Ascending aorta (tissue), 2 donors: ENCODE measurements at places on chromosomes 2 and 18. TPM values are rescaled to one million over a fixed set of nuclear protein-coding genes. Genes with fewer than 3 reads are reported as not detected.

DNA sequence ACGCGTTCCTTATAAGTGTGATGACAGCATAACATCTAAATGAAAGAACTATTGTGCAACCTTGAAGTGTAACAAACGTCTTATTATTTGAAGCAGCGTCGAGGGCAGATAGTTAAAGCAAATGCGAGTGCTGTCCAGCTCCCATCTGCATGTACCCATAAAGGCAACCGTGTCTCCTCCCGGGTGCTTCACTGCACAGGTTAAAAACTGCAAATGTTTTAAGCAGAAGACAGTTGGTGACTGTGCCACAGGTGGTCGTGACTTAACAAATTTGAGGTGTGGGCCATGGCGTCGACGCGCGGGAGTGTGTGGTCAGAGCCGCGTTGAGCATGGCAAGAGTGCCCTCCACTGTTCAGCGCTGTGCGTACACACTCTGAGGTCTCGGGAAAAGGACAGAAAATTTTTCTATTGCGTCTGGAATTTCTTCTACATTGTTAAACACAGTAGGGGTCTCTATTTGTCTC lies 6.4 kb downstream of the SALL3 start:
- H3K36me3 ChIP-seq = no peaks in the 10 kb centered on the region
- peaks cover 7% of the 10 kb centered on the region for H3K27me3 ChIP-seq
- H3K4me3 ChIP-seq = no peak overlapping the region
- DNase-seq = no peak
- no peak overlapping the region for H3K27ac ChIP-seq

DNA sequence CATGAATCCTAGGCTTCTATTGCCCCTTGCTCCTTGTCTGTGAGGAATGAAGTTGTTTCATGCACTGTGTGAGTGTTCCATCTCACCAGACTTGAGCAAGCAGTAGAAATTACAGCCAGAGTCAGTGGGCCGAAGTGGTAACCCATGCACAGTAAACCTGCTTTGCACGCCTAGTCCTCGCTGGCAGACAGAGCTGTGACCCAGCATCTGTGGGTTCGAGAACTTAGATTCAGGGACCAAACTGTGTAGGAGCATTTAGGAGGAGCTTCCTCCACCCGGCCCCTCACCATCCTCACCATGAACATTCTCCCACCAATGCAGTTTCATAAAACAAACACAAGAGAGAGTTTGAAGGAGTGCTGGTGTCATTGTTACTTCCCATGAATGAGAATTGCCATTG lies 21.6 kb upstream of the TEX51 start:
- no peak overlapping the region for H3K27ac ChIP-seq
- H3K36me3 ChIP-seq = no peaks in the 10 kb centered on the region
- H3K4me1 ChIP-seq = no peaks in the 10 kb centered on the region

LYPD6B gene
- total RNA-seq = not detected

GRCh38 chr2:240565333-240566202 lies 2.7 kb upstream of the RNPEPL1 start:
- no peaks in the 10 kb centered on the region for H3K36me3 ChIP-seq
- peak overlapping the region; percentile 85 for H3K4me3 ChIP-seq
- H3K4me1 ChIP-seq = peaks cover 35% of the 10 kb centered on the region
- peak overlapping the region; percentile 78 for H3K27ac ChIP-seq

HNMT gene
- 22.2 TPM for total RNA-seq

DNA sequence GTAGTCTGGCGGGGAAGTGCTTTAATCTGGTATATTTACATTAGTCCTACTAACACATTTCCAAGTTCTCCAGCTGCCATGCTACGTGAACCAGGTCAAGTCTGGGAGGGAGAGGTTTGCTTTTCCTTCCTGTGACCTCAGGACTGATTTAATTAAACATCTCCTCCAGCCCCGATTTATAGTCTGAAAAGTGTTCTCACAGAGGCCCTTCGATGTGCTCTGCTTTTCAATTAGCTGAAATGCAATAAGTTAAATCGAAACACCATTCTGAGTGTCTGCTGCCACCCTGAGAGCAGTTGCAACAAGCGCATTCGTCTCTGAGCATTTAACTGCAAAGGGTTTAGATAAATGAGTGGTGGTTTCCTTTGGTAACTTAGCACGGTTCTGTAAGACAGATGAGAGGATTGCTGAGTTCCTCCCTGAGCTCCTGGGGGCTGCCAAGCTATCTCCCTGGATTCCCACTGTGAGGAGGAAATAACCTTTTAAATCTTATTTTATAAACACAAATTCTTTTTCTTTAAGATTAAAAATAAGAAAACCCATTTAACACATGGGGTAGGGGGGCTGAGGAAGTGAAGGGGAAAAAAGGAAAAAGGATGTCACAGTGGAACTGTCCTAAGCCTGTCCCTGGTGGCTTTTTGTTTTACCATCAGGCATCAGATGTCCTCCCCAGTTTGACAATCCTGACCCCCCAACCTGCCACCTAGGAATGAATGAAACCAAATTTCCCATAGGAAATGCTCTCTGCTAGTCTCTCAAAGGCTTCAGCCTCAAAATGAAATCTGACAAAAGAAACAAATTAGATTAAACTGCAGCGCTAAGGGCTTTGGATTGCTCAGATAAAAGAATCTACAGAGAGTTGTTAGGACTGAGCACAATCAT lies 56.5 kb upstream of the CREB1 start:
- peak; percentile 70 for DNase-seq
- no peaks in the 10 kb centered on the region for H3K27me3 ChIP-seq
- H3K4me3 ChIP-seq = no peak overlapping the region

DNA sequence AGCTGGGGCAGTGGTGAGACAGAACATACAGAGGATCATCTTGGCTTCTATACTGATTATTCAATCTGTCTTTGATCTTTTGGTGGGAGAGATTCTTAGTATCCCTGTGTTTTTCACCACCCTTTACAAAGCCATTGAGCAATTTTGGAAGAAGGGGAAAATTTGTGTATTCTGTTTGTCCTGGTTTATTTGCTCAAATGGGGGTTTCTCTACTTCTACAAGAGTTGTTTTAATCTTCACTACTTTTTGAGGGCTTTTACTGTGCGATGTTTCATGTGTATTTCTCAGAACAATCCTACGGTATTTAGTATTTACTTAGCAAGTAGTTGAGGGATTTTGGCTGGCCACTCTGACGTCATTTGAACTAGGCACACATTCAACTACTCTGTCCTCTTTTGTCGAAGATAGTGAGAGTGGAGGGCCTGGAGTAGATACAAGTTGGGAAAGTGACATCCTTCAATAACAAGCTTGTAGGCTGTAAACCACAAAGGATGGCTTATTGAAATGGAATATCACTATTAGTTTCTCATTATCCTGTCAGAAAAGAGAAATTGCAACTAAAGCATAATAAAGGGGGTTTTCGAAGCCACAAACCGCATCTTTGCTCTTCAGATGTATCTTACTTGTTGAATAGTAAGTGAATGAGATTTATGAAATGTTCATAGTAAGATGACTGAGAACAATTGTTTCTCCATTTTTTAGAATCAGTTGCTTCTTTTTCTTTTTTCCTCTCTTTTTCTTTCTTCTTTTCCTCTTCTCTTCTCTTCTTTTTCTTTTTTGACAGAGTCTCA lies 24.8 kb downstream of the FMNL2 start:
- no peak overlapping the region for H3K4me3 ChIP-seq
- H3K27ac ChIP-seq = no peak overlapping the region
- H3K36me3 ChIP-seq = peaks cover 4% of the 10 kb centered on the region
- H3K27me3 ChIP-seq = no peaks in the 10 kb centered on the region
- no peak for DNase-seq

ARL4C gene
- 18.8 TPM for total RNA-seq

DNA sequence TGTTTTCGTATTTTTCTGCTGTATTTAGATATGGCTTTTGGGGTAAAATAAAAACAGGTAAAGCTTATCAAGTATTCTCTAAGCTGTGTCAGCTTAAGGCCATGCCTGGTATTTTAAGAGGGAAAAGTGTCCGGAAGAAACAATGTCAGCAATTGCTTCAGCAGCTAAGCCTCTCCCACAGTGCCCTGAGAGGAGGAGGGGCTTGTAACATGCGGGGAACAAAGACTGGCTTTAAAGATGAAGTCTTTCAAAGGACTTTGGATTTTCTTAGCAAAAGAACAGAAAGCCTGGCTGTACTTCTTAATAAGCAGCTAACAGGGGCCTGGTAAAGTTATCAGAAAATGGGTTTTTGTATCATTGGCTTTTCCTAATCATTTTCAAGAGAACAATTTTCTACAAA lies 102.8 kb downstream of the PXDN start:
- H3K36me3 ChIP-seq = peaks cover 58% of the 10 kb centered on the region
- no peaks in the 10 kb centered on the region for H3K27me3 ChIP-seq
- H3K4me3 ChIP-seq = no peak overlapping the region
- peaks cover 18% of the 10 kb centered on the region for H3K4me1 ChIP-seq

DNA sequence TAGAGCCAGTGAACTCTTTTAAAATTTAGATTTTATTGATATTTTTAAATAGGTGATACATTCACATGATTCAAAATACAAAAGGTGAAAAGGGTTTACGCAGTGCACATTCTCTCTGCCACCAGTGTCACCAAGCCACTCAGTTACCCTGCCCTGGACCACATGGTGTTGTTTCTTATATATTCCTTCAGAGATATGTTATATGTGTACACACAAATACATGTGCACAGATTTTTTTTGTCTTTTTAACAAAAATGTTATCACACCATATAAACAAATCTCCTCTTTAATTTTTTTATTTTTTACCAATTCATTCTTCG lies 26.2 kb downstream of the SERPINB4 start:
- no peak overlapping the region for H3K27ac ChIP-seq
- DNase-seq = no peak
- H3K4me1 ChIP-seq = no peaks in the 10 kb centered on the region
- no peaks in the 10 kb centered on the region for H3K36me3 ChIP-seq
- H3K27me3 ChIP-seq = no peaks in the 10 kb centered on the region

- H3K36me3 ChIP-seq = no peaks in the 10 kb centered on the region
- DNase-seq = no peak
- no peaks in the 10 kb centered on the region for H3K27me3 ChIP-seq
- no peak overlapping the region for H3K4me3 ChIP-seq
Measured at GRCh38 chr2:110146183-110146944, 30.7 kb upstream of the MALL start.

GRCh38 chr18:79368681-79369080 lies 27.0 kb upstream of the NFATC1 start:
- DNase-seq = no peak
- no peaks in the 10 kb centered on the region for H3K27me3 ChIP-seq
- no peaks in the 10 kb centered on the region for H3K4me1 ChIP-seq
- H3K27ac ChIP-seq = no peak overlapping the region

GRCh38 chr2:62998949-62999348 lies 51.7 kb upstream of the OTX1 start:
- H3K27me3 ChIP-seq = no peaks in the 10 kb centered on the region
- DNase-seq = no peak
- peaks cover 8% of the 10 kb centered on the region for H3K4me1 ChIP-seq
- H3K4me3 ChIP-seq = no peak overlapping the region

DNA sequence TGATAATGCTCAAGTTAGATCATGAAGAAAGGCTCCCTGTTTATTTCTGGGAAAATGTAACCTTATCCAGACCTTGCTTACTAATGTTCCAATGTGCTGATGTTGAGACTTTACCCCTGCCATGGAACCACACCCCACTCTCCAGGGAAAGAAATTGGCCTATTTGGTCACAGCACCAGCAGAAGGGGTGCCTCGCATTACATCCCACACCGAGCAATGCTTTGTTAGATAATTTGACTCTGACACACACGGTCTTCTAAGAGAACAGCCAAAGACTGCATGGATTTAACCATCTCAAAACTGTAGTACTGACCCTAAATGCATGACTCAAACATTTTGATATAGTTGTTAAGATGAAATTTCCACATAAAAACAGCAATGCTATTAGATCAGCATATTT lies 152.1 kb upstream of the CCDC150 start:
- DNase-seq = no peak
- H3K4me3 ChIP-seq = no peak overlapping the region
- no peaks in the 10 kb centered on the region for H3K36me3 ChIP-seq

HTR2B gene
- total RNA-seq = 0.75 TPM

DNA sequence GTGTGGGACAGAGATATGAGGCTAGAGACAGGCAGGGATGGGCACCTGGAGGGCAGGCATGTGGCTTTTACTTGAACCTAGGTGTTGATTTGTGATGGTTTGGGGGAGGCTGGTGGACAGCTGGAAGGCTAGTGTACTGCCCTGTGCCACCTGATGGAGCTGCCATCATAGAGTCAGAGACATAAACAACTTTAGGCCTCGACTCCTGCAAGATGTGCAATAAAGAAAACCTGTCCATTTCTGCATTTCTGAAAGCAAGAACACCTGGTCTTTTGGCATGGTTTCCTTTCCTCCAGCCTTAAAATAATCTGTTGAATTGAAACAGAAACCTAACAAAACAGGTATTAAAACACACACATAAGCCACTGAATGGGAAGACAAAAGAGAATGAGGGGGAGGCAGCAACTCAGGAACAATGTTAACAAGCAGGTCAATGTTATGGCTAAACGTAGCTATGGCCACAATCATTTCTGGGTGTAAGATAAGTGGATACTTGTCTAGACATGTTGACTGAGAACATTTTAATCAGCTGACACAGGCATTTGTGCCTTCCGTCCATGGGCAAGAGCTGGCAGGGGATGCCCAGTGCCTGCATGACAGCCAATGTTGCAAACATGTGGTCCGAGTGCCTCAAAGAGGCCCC lies 87.8 kb downstream of the KCTD1 start:
- no peaks in the 10 kb centered on the region for H3K4me1 ChIP-seq
- no peaks in the 10 kb centered on the region for H3K36me3 ChIP-seq
- DNase-seq = no peak
- H3K27me3 ChIP-seq = no peaks in the 10 kb centered on the region
- no peak overlapping the region for H3K4me3 ChIP-seq
- H3K27ac ChIP-seq = no peak overlapping the region

DNA sequence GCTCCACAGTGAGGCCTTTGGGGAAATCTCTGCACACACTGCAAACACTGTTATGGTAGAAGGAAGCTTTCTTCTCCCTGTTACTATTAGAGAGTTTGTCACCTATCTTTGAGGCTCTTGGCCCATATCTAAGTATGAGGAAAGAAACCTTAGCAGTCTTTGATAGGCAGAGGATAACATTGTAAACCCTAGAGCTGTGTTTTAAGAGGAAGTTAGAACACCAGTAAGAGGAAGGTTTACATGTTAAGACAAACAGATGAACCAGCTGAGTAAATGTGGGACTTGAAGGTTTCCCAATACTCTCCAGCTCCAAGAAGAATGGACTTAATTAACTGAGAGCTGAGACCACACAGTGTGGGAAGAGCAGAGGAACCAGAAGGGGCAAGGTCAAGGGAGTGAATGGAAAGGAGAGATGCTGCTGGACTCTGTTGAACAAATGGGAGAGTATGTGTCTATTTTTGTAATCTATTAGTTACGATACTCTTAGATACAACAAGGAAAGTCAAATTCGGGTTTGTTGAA lies 257.0 kb downstream of the DPP10 start:
- no peak overlapping the region for H3K4me3 ChIP-seq
- no peaks in the 10 kb centered on the region for H3K36me3 ChIP-seq
- H3K4me1 ChIP-seq = no peaks in the 10 kb centered on the region

DNA sequence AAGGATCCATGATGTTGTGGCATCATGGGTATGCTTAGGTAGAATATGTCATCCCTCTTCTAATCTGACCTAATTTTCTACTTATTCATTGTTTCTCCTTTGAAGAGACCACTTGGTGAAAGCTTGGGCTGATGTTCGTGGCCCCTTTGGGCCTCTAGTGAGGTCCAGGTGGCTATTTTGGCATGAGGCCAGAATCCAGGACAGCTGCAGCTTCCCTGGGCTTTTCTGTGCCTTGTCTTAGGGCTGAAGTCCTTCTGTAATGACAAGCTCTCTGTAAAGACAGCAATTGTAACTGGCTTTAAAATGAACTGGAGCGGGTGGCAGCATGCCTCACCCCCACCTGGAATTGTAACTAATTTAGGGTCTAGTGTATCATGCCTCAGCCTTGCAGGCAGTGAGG lies 15.6 kb upstream of the MC2R start:
- no peak overlapping the region for H3K27ac ChIP-seq
- no peaks in the 10 kb centered on the region for H3K4me1 ChIP-seq
- no peak for DNase-seq
- H3K36me3 ChIP-seq = no peaks in the 10 kb centered on the region
- no peaks in the 10 kb centered on the region for H3K27me3 ChIP-seq
